ENCODE measurements at places on chromosomes 5 and 9.

DNA sequence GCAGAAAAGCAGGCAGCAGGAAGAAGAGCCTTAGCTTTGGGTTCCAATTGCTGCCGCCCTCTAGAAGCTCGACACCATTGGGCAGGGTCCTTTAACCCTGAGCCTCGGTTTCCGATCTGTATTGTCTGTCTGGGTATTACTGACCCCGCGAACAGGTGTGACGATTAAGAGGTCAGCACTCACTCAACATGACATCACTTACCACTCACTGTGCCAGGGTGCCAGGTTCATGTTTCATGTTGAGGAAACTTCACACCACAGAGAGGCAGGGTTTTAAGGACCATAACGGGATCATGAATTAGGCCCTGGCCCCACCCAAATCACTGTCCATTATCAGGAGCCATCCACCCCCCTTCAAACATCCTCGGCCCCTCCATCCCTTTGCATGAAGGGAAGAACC, 75.5 kb downstream of the GPR21 start:
- DNase-seq, result no peak

DNA sequence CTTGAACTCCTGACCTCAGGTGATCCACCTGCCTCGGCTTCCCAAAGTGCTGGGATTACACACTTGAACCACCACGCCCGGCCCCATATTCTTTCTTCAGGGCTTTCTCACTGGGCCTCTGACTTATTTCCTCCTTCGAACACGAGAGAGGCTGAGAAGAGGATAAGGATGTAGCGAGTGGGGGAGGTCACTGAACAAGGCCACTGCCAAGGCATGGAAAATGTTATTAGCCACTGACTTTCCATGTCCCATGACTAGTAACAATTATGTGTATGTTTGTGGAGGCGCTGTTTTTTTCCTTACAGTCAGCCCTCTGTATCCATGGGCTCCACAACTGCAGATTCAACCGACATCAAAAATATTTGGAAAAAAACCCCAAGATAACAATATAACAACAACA, 12.3 kb upstream of the FCHSD1 start:
- no peak for DNase-seq

DNA sequence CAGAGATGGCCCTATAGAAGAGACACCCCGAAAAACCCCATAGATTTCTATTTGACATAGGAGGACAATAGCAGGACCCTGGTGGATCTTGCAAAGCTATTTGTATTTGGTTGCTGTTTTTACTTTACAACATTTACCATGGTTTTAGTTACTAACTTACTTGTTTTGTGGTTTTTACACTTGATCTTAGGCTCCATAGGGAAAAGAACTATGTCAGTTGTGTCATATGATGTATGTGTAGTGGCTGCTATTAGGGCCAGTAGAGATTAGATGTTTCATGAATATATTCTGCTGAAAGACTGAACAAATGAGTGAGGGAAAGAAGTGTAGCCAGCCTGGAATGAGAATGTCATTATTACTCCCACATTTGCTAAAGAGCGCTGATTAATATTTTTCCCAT, 388.1 kb downstream of the SEMA5A start:
- no peak for DNase-seq

DNA sequence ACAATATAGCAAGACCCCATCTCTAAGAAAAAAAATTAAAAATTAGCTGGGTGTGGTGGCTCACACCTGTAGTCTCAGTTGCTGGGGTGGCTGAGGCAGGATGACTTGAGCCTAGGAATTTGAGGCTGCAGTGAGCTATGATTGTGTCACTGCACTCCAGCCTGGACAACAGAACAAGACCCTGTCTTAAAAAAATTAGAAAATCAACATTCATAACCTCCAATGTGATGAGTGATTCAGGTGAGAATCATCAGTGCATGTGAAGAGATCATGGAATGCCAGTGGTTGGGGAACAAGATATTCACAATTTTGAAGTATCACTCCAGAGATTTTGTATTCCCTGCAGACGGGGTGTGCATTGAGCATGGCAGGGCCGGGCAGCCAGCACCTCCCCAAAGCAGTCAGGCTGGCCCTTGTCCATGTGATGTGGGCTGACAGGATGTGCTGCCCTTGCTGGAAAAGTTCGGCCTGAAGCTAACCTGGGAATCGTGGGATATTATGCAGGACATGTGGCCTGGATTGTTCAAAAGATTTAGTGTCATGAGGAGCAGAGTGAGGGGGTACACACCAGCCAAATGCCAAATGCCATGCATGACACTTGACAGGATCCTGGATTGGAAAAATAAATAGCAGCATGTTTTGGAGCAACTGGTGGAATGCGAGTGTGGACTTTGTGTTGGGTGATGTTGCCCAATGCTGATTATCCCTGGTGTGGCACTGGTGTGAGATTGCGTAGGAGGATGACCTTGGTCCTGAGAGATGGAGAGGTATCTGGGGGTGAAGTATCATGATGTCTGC, 189.0 kb downstream of the RGS3 start:
- no peak for DNase-seq

GRCh38 chr9:94931740-94932139, 205.2 kb downstream of the AOPEP start:
- DNase-seq, result no peak

- no peak for DNase-seq
Measured at GRCh38 chr9:126965077-126965476, 50.5 kb downstream of the RALGPS1 start.

DNA sequence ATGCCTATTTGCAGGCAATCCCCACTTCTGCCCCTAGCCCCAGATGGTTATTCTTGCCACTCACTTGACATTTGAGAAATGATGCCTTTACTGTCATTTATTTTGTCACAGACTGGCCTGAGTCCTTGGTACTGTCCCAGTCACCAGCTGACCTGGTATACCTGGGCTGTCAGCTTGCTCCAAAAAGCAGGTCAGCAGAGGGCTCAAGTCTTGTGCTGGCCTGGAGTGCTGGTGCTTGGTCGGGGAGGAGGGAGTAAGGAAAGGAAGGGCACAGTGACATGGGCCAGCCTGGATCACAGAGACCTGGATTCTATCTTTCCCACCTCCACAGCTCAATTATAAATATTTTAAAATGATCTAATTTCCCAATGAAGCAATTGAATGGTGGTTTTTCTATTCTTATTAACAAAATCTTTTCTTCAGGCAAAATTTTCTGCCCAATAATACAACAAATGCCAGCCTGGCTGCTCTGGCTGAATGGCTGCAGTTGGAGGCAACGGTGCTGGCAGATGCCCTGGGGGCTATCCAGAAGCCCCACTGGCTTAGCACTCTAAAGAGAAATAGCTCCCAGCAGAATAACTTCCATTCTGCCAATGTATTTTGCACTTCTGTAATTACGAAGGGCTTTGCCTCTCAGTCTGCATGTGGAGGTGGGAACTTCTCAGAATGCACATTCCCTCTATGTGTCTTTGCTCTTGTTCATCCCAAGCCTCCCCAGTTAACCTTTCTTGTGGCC, 160.6 kb downstream of the GADD45G start:
- no peak for DNase-seq

- DNase-seq, result no peak
Measured at GRCh38 chr9:17387565-17387964, 191.3 kb upstream of the SH3GL2 start.

- DNase-seq, result no peak
Measured at GRCh38 chr5:152066784-152067183, 142.1 kb upstream of the GLRA1 start.
